ENCODE measurements at places on chromosomes 16 and 17.

DNA sequence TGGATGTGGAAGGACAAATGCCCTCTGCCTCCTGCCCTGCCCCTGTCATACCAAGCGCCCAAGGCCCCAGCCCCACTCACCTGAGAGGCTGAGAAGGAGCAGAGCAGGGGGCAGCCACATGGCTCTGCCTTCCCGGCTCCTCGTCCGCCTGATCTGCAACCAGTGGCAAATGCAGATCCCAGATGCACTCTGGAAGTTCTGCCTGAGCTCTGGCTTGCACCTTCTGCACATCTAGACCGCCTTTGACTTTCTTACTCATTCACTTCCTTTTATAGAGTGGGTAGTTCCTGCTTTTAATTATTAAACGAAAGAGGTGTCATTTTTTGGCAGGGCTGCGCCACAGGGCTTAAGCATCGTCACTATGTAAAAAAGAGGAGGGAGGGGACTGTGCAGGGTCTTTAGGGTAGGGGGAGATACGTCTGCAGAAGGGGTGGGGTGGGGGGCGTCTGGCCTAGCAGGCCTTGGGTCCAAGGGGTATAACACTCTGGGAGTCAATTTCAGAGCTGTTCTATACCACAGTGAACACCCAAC lies at the start of gene CD300LB:
CD300LB (minus strand) TSS at position 245 of the 531 bp plus-strand sequence; CDS start at position 120, 125 bp downstream.
- no peak for DNase-seq

- DNase-seq = no peak
These were observed 6.5 kb downstream of the DLX4 start for GRCh38 chr17:49975531-49975930.

DNA sequence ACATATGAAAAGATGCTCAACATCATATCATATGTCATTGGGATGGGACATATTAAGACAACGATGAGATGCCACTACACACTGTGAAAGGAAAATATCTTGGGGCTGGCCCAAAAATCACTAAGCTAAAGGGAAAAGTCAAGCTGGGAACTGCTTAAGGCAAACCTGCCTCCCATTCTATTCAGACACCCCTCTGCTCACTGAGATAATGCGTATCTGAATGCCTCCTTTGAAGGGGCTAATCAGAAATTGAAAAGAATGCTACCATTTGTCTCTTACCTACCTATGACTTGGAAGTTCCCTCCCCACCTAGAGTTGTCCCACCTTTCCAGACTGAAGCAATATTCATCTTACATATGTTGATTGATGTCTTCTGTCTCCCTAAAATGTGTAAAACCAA lies 11.2 kb upstream of the TRIM25 start:
- DNase-seq = no peak

DNA sequence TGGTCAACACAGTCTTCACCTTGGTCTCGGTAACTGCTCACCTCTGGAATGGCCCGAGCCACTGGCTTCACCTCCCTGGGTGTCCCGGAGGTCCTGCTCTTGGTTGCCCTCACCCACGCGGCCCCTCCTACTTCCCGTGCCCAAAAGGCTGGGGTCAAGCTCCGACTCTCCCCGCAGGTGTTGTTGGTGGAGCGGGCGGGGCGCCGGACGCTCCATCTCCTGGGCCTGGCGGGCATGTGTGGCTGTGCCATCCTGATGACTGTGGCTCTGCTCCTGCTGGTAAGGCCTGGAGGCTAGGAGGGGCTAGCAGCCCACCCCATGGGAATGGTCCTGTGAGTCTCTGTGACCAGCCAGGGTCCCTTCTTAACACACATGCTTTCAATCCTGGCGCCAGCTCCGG lies 3.4 kb downstream of the SLC2A4 start:
- DNase-seq = no peak

GRCh38 chr17:33500151-33500550 lies 207.1 kb upstream of the ASIC2 start:
- no peak for DNase-seq

DNA sequence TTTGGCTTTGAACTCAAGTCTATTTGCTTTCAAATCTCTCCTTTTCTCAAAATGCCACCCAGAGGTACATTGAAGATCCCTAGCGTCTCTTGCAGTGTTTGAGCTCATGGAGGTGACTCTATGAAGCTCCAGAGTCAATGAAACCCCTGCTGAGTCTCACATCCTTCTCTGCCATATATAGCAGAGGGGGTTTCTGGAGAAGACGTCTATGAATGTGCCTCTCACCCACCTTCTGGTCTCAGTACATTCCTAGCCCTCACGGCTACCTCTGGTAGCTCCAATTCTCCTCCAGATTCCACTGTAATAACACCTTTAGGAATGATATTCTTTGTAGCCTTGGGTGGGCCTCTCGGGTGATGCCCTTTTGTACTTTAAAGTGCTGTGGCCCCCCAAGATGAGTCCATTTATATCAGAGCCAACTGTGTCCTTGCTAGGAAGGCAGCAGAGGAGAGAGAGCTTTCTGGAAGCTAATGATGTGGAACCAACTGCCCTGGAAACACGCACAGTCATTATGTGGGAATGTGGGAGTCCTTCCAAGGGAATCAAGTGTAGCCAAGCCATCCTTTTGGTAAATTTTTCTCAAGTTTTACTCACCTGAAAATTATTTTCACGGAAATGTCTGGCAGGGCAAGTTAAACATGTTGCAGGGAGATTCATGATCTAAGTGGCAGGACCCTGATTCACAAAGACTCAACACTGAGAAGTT lies 123.4 kb downstream of the ASIC2 start:
- DNase-seq = no peak

- DNase-seq = peak; percentile 16
These were observed 660 bp downstream of the RBBP6 start for GRCh38 chr16:24539850-24540601.

GRCh38 chr17:16935786-16936185 lies 36.1 kb downstream of the TNFRSF13B start:
- no peak for DNase-seq

DNA sequence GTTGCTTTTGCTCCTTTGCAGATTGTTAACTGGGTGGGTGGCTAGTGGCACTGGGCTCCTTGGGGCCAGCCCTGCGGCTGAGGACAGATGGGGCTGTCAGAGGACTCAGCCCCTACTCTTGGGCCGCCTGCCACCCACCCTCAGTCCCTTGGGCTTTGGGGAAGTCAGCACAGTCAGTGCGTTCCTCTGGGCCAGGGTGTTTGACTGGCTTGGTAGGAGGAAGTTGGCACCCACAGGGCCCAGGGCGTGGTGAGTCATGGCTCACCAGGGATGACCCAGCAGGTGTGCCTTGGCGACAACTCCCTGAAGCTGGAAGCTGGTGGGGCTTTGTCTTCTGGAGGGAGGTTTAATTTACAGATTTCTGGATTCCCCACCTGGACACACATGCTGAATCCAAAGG lies 32.4 kb downstream of the HAPSTR1 start:
- no peak for DNase-seq

- no peak for DNase-seq
These were observed 87.0 kb downstream of the ABCC1 start for GRCh38 chr16:16036359-16036792.

DNA sequence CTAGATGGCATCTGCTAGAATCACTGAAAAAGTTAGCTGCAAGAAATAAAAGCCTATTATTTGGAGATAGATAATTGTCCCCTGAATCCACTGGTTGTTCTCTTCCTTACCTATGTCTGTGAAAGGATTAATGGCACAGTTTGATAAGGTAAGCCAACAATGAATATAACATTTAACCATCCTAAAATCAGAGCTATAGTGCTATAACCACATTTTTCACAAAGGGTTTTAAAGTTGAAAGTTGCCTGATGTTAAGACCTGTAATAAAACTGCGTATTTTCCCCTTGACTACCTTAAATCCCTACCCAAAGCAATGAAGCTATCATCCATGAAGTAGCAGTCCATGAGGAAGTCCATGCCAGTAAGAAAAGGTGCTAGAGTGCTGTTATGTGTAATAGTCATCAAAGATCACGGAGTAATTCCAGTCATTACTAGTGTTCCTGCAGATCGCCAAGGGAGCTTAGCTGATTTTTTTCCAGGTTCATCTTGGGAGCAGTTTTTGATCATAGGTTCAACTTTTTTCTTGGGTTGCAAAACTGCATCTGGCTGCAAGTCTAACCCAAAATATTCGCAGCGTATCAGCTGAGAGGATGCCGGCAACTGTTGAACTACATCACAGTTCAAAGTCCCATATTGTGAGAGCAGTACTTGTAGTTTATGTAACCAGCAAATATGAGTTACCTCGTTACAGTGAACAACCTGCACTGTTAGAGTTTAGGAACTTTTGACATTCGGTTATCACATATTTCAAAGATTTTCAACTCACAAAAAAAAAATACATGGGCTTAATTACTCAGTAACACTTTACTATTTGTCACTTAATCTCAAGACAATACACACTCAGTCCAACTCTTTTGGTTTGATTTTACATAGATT lies 18.2 kb upstream of the RSL1D1 start:
- no peak for DNase-seq

DNA sequence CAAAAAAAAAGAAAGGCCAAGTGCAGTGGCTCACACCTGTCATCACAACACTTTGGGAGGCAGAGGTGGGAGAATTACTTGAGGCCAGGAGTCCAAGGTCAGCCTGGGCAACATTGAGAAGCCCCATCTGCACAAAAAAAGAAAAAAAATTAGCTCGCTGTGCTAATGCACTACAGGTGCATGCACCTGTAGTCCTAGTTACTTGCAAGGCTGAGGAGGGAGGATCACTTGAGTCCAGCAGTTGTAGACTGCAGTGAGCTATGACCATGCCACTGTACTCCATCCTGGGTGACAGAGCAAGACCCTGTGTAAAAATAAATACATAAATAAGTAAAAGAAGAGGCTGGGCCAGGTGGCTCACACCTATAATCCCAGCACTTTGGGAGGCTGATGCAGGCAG lies 39.7 kb downstream of the DCAKD start:
- DNase-seq = no peak

GRCh38 chr17:28110184-28110583 lies 67.7 kb downstream of the NLK start:
- DNase-seq = no peak

DNA sequence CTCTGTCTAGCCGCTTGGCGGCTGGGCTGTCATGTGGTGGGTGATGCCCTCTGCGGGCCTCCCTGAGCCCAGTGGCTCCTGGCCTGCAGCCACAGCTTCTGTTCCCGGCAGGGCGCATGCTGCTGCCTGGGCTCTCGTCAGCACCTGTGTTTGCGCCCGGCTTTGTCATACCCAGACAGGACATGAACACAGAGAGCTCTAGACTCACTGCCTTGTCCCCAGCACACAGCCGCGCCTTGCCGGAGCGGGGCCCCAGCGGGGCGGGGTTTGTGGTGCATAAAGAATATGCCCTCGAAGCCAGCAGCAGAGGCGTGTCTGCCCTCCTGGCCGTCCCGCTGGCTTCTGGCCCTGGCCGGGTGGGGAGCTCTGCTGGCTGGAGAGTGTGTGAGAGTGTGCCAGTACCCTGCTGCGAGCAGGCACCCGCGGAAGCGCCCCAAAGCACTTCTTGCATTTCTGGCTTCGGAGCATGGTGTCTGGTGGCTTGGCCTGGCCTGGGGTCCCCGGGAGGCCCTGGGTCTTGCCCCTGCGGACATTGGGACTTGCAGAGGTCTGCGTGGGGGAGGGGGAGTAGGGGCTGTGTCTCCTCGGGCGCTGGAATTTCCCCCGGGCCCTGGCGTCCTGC lies 14.4 kb downstream of the ASPSCR1 start:
- DNase-seq = no peak

DNA sequence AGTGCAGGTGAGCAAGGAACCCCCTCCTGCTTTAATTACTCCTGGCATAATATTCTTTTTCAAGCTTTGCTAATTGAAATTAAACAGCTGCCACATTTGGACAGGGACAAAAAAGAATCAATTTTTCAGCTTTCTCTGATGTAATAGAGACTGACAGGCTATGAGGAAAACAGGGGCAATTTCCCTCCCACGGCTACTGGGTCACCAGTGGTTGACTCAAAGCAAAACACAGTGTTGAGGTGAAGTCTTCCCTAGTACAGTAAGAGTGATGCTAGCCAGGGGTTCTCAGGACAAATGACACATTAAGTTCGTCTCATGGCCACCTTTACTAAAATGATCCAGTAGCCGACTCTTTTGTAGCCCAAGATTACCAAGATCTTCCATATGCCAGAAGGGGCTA lies 38.6 kb upstream of the PMFBP1 start:
- DNase-seq = no peak

Data from T follicular helper cell (primary cell).